ENCODE measurements at places on chromosomes 6 and 20. TPM values are rescaled to one million over a fixed set of nuclear protein-coding genes. Genes with fewer than 3 reads are reported as not detected.

Gene HLA-G
- not detected for total RNA-seq

Gene TP53TG5
- not detected for total RNA-seq

Gene NNAT
- total RNA-seq: 9.2 TPM

Gene HLA-DPB1
- 33.2 TPM for total RNA-seq

GRCh38 chr20:2515203-2515602 is 6.5 kb upstream of the ZNF343 start:
- H3K4me3 ChIP-seq: no peak overlapping the region
- H3K27me3 ChIP-seq: no peaks in the 10 kb centered on the region
- no peak for DNase-seq
- H3K27ac ChIP-seq: no peak overlapping the region
- no peaks in the 10 kb centered on the region for H3K36me3 ChIP-seq

DNA sequence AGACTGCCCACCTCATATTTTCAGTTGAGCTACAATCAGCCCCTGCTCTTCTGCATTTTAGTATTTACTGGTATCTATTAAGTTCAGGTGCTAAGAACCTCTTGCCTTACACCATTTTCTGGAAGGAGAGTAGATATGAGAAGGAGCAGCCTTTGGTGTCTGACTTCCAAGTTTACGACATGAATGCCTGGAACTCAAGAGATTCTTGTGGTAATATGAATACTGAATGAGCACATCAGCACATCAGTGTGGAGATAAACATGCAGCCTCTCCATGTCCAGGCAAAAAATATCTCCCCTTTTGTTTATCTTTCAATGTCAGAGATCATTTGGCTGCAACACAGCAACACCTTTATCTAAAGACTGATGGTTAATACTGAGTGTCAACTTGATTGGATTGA is 65.8 kb upstream of the THEMIS start:
- H3K4me1 ChIP-seq: no peaks in the 10 kb centered on the region
- DNase-seq: no peak

DNA sequence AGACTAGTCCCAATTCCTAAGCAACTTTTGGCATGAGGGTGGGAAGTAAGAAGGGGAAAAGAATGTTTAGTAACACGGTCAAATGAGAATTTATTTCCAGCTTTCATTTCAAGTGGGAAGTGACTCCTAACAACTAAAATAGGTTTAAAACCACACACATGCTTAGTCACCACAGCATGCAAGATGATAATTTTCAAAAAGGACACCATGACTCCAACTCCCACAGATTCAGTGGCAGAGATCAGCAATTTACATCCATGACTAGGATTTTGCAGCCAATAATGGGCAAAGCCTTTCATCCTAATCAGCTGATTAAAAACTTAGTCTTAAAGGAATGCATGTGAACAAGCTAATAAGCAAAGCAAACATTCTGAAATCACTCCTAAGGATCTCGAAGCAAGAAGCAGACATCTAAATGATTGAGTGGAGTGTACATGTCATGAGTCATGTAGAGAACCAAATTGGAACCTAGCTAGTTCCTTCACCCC is 48.1 kb upstream of the GCLC start:
- no peak overlapping the region for H3K27ac ChIP-seq
- no peaks in the 10 kb centered on the region for H3K36me3 ChIP-seq
- no peaks in the 10 kb centered on the region for H3K27me3 ChIP-seq

Gene HCRTR2
- total RNA-seq: not detected

Gene TGIF2
- 2.4 TPM for total RNA-seq

GRCh38 chr6:168361766-168362165 is 42.2 kb upstream of the DACT2 start:
- peaks cover 6% of the 10 kb centered on the region for H3K27me3 ChIP-seq
- no peak overlapping the region for H3K4me3 ChIP-seq
- no peaks in the 10 kb centered on the region for H3K36me3 ChIP-seq
- no peak for DNase-seq

DNA sequence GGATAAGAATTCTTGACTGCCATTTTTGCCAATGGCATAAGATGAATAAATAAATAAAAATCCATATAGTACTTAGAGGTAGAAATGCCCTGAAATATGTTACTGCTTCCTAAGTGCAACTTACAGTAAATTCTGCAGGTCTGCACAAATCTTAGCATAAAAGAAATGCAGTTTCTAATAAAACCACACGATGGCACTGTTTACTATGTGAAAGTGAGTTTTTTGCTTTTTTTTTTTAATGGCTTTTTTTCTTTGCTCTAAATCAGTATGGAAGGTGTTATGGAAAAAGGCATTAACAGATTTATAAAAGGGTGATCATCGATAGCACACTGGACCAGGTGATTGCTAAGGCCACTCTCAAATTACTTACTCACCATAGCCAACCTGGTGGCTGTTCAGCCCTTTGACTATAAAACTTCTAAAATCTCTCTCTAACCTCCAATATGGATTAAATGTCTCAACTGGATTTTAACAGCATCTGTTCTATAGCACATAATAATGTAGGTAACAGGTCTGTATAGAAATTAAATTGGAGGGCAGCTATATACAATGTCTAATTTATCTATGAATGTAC is 45.8 kb downstream of the AHI1 start:
- peaks cover 65% of the 10 kb centered on the region for H3K36me3 ChIP-seq
- H3K4me3 ChIP-seq: no peak overlapping the region
- no peaks in the 10 kb centered on the region for H3K4me1 ChIP-seq
- DNase-seq: no peak

- H3K36me3 ChIP-seq: no peaks in the 10 kb centered on the region
- peaks cover 49% of the 10 kb centered on the region for H3K4me1 ChIP-seq
- H3K27me3 ChIP-seq: no peaks in the 10 kb centered on the region
- DNase-seq: no peak
- H3K4me3 ChIP-seq: no peak overlapping the region
- no peak overlapping the region for H3K27ac ChIP-seq
Measured at GRCh38 chr6:24915641-24916040, 20.1 kb downstream of the RIPOR2 start.

DNA sequence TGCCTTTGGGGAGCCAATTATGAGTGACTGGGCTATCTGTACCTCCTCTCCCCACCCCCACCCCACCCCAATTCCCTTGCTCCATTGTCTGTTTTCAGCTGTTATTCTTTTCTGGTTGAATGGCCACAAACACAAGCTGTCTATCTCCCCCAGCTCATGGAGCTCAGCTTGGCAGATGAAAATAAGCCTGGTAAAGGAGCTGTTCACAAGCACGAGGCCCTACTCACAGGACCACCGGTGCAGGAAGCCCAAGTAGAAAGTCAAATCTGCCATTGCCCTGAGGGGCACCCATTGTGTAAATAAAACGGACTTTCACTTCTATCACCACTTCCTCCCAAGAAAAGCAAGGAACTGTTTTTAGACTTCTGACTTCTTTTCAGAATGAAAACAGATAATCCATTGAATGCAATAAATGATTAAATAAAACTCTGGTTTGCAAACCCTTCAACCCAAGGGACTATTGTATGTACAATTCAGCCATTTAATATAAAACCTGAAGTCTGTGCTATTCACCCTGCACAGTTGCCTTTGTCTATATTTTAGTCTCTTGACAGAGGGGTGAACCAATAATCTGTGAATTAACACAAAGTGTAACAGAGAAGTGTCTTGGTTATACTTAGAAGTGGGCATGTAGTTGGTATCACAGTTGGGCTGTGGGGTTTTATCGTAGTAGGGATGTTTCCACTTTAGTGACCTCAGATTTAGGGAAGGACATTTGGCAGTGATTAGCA is 27.7 kb downstream of the RIPOR2 start:
- DNase-seq: no peak
- no peak overlapping the region for H3K4me3 ChIP-seq
- H3K36me3 ChIP-seq: no peaks in the 10 kb centered on the region
- peaks cover 50% of the 10 kb centered on the region for H3K4me1 ChIP-seq

Gene CD93
- 17.6 TPM for total RNA-seq

Gene SRXN1
- total RNA-seq: 69.6 TPM

DNA sequence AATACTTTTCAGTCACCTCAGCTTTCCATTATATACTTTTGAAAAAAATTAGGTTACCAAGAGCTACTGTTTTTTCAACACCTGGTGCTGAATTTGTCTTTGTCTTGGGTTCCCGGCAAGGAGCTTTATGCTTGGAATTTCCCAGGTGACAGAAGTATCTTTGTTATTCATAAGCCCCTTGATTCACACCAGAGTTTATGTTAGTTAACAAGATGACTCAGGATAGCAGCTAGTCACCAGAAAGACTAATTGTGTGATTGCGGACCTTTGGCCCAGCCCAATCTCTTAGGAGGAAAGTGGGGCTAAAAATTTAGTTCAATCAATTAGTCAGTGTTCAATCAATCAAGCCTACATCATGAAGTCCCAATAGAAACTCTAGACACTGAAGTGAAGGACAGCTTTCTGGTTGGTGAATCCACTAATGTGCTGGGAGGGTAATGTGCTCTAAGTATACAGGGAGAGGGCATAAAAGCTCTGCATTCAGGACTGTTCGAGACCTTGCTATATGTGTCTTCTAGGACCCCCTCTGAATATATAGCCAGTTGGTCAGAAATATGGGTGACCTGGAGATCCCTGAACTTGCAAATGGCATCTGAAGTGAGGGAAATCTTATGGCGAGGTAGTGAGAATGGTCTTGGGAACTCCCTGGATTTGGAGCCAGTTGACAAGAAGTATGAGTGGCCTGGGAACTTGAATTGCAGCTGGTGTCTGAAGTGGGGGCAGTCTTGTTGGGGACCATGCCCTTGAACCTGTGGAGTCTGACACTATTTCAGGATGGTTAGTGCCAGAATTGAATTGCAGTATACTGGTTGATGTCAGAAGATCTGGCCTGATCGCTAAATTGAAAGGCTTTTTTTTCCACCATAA is 16.2 kb downstream of the TMEM30A start:
- peaks cover 3% of the 10 kb centered on the region for H3K36me3 ChIP-seq
- DNase-seq: no peak
- peak overlapping the region; percentile 42 for H3K27ac ChIP-seq
- no peak overlapping the region for H3K4me3 ChIP-seq

GRCh38 chr20:61561111-61561830 is 309.2 kb downstream of the CDH4 start:
- H3K27me3 ChIP-seq: no peaks in the 10 kb centered on the region
- no peaks in the 10 kb centered on the region for H3K36me3 ChIP-seq
- DNase-seq: no peak
- no peaks in the 10 kb centered on the region for H3K4me1 ChIP-seq

Gene GFRA4
- not detected for total RNA-seq

- H3K4me3 ChIP-seq: no peak overlapping the region
- H3K36me3 ChIP-seq: no peaks in the 10 kb centered on the region
- no peaks in the 10 kb centered on the region for H3K27me3 ChIP-seq
- no peak overlapping the region for H3K27ac ChIP-seq
- DNase-seq: peak; percentile 40
- no peaks in the 10 kb centered on the region for H3K4me1 ChIP-seq
Measured at GRCh38 chr6:65999288-65999791, 292.3 kb upstream of the EYS start.

DNA sequence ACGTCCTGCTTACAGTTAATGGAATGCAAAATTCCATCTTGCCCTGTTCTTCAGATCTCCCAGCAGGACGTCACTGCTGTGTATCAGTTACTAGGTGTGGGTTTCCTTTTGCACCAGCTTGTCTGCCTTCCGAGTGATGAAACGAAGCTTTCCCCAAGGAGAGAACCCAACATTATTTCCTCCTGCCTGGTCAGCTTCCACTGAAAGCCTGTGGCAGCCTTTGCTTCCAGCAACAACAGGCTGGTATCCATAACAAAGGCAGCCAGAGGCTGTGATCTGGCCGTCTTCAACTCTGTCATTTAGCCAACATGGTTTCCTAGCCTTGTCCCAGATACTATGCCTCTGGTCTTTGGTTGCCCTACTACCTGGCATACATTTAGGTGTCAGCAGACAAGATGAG is 78.9 kb upstream of the HEY2 start:
- H3K4me1 ChIP-seq: peaks cover 13% of the 10 kb centered on the region
- no peaks in the 10 kb centered on the region for H3K27me3 ChIP-seq
- H3K27ac ChIP-seq: peak overlapping the region; percentile 79
- DNase-seq: no peak

Gene PPP1R18
- total RNA-seq: 39.7 TPM

DNA sequence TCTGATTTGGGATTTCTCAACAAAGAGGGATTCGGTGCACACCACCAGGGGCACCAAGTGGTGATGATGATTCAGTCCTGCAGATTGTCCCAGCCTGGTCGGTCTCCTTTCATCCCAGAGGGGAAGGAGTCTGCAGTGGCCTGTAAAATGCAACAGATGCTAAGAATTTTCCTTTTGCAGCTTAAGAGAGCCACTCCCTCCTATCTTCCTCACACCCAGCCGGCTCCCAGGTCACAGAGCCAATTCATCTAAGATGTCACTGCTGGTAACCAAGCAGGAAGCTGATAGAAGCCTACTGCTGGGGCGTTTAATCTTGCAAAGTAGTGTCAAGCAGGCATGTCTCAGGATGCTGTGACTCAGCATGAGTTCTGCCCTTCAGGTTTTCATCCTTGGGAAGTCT is 203.8 kb upstream of the LRFN2 start:
- H3K36me3 ChIP-seq: no peaks in the 10 kb centered on the region
- no peaks in the 10 kb centered on the region for H3K27me3 ChIP-seq
- H3K4me3 ChIP-seq: no peak overlapping the region

Gene FOXS1
- total RNA-seq: 1.5 TPM

DNA sequence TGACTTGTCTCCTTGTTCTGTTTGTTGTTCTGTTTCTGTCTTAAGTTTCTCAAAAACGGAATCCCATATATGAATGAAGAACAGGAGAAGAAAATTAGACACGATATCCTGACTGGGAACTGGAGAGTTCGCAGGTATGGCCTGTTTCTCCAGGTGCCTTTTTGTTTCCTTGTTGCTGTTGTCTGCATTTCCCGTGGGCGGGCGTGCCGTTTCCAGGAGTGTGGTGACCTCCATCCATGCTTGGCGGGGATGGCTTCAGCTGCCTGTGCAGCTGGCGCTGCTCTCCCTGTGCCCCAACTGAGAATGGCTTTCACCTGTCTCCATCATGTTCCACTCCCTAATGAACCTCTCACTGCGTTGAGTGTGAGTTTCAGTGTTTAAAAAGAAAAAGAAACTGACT is 4.4 kb downstream of the PNLDC1 start:
- H3K27ac ChIP-seq: no peak overlapping the region
- no peaks in the 10 kb centered on the region for H3K27me3 ChIP-seq
- no peaks in the 10 kb centered on the region for H3K36me3 ChIP-seq
- DNase-seq: no peak
- no peak overlapping the region for H3K4me3 ChIP-seq

- no peak overlapping the region for H3K27ac ChIP-seq
- no peak overlapping the region for H3K4me3 ChIP-seq
- H3K4me1 ChIP-seq: no peaks in the 10 kb centered on the region
Measured at GRCh38 chr20:17889226-17889625, 79.4 kb downstream of the SNX5 start.

Gene EHMT2
- total RNA-seq: 14.2 TPM
